Sciatic nerve (tissue), 2 donors: ENCODE measurements at places on chromosomes 3 and 15.

DNA sequence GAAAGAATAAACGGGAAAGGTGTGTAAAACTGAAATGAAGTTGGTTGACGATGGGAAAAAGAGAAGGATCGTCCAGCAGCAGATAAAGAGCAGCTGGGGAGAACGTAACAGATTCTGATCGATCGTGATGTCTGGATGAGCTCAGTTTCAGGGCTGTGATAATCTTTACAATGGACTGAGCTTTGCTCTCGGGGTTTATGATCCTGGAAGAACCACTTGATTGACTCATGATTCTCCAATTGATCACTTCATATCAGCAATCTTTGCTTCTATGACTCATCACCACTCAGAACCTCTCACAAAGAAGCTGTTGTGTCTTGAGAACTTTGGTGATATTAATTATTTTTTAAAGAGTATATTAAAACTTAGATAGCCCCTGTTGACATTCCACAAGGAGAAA lies 690.7 kb downstream of the TUSC7 start:
- no peak for DNase-seq

- no peak for DNase-seq
Observed at GRCh38 chr3:10428406-10429091, 76.8 kb downstream of the ATP2B2 start.

DNA sequence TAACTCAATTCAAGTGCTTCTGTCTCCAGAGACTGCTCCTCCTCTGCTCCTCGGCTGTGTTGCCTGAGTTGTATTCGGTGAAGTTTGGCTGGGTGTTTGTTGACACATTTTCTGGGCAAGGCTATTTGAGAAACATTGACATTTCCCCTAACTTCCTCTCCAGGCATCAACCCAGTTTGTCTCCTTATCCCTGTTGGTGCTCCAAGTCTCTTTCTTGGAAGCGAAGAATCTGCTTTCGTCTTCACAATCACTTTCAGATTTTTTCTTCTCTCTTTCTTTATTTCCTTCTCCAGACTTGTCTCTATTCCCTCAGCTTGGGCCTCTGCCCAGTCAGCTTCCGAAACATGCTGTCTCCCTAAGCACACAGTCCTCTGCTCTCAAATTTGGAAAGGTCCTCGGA lies 84.7 kb downstream of the ETV5 start:
- DNase-seq, result peak; percentile 77

- no peak for DNase-seq
Observed at GRCh38 chr3:15291589-15292541, 40.5 kb downstream of the SH3BP5 start.

DNA sequence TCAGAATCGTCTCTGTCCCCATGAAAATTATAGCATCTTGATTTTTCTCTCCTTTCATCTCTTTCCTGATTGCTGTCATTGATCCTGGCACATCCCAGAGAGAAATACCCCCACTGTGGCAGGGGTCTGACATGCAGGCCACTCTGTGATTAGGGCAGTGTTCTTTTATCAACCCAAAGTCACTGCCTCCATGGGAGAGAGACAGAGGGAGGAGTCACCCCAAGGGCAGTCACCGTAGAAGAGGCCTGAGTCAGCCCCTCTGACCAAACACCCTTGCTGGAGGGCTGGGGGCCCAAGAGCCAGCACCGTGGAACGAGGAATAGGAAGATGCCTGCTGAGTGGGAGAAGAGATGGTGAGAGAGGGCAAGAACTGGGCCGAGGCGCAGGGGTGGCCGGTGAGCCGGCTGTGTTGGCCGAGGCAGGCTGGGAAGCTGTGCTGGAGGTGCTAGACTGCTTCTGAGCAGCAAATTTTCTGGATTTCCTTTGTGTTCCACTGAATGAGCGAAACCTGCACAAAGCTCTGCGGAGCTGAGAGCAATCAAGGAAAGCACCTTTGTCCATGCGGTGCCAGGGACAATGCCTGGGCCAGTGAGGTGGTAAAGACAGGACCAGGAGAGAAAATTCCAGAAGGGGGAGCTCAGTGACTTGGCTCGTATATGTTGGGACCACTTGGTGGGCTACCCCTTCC lies 103.8 kb downstream of the ADCY5 start:
- DNase-seq, result no peak

DNA sequence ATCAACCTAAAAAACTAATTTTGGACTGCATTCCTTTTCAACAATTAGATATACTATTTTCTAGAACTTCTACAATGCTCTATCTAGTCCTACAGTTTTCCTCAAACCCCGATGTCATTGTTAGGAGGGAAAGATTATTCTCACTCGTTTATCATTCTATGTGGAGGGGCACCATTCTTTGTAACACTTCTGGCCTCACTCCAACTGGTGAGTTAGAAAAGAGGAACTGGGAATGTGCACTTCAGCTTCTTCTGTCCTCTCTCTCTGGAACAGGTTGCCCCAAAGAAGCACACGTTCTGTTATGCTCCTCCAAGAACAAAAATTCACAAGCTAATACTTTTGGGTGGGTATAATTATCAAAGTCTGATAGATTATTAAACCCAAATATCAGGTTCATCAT lies 137.9 kb downstream of the UACA start:
- DNase-seq, result no peak

- DNase-seq, result no peak
Observed at GRCh38 chr15:39670687-39671086, 89.8 kb downstream of the THBS1 start.

DNA sequence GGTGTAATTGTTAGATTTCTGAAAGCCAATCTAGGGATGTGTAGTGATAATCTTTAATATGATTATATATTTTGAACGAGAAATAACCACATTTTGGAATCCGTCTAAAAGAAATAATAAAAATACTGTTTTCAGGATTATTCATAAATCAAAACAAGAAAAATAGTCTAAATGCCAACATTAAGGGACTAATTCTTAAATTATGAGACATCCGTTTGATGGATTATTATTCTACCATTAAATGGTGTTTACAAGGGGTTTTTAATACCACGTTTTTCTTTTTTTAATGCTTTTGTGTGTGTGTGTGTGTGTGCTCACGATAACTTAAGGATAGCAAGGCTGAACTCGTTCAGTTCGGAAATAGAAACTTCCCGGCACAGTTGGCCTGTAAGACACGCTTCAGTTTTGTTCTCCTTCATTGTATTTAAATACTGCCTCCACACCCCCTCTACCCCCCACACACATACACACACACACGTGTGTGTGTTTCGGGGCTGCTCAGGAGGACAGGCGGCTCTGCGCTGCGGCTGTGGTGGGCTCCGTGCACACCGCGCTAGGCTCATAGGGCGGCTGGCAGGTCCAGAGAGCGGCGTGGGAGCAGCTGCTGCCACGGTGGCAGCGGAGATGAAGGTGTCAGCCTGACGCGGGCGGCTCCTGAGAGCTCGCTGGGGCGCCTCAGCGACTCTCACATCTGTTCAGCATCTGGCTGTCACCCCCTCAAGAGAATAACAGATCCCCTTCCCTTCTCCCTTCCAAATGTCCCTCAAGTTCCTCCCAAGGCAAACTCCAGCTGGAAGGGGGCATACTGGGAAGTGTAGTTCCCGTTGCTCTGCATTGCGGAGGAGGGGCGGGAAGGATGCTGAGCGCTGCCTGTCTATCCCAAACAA lies 23.0 kb upstream of the ANP32A start:
- no peak for DNase-seq

GRCh38 chr15:71691458-71692417 lies 118.6 kb upstream of the NR2E3 start:
- DNase-seq, result peak; percentile 67

GRCh38 chr15:99114511-99115299 lies 9.8 kb downstream of the SYNM start:
- DNase-seq, result peak; percentile 51

GRCh38 chr3:133276594-133276993 lies 123.3 kb upstream of the BFSP2 start:
- no peak for DNase-seq

DNA sequence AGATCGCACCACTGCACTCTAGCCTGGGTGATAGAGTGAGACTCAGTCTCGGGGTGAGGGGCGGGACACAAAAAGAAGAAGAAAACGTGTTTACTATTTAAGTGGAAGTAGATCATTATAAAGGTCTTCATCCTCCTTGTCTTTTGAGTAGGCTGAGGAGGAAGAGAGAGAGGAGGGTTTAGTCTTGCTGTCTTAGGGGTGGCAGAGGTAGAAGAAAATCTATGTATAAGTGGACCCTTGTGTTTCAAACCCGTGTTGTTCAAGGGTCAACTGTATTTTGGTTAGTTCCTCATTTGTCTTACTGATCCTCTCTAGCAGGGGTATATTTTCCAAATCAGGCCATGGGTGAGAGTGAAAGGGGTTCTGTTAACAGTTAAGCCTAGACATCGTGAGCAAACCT lies 40.1 kb downstream of the TRIM71 start:
- no peak for DNase-seq

DNA sequence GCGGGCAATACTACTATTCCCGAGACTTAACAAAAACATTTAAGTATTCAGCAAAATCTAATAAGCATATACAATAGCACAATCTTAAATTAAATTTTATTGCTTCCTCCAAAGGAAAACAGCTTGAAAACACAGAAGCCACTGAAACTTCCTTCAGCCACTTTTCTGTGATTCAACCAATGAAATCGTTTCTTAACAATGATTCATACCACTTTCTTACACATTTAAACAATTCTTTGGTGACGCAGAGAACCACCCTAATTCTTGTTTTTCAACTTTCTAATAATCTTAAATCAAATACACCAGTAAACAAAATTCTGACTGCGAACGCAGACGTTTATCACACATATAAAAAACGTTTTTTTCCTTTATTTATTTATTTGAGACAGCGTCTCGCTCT lies 4.1 kb downstream of the TJP1 start:
- no peak for DNase-seq

GRCh38 chr15:95489103-95489502 lies 841.4 kb upstream of the NR2F2 start:
- no peak for DNase-seq

GRCh38 chr15:62506217-62506805 lies 341.2 kb upstream of the C2CD4B start:
- no peak for DNase-seq

DNA sequence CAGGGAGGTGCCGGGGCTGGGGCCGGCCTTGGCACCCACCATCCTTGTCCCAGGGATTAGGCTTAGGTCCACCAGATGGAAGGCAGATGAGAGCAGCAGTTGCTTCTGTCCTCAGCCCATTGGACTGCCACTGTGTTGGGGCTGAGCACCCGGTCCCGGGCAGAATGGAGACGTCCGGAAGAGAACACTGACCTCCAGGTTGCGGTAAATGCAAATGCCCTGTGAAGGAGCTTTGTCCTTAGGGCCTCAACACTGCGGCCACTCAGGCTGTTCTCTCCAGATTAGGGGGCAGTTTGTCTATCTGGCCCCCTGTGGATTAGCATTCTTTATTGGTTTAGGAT lies at the start of gene SERINC4:
TSS of gene SERINC4 (minus strand) at position 276 of the 341 bp plus-strand sequence. CDS start at position 42, 234 bp downstream.
- no peak for DNase-seq

DNA sequence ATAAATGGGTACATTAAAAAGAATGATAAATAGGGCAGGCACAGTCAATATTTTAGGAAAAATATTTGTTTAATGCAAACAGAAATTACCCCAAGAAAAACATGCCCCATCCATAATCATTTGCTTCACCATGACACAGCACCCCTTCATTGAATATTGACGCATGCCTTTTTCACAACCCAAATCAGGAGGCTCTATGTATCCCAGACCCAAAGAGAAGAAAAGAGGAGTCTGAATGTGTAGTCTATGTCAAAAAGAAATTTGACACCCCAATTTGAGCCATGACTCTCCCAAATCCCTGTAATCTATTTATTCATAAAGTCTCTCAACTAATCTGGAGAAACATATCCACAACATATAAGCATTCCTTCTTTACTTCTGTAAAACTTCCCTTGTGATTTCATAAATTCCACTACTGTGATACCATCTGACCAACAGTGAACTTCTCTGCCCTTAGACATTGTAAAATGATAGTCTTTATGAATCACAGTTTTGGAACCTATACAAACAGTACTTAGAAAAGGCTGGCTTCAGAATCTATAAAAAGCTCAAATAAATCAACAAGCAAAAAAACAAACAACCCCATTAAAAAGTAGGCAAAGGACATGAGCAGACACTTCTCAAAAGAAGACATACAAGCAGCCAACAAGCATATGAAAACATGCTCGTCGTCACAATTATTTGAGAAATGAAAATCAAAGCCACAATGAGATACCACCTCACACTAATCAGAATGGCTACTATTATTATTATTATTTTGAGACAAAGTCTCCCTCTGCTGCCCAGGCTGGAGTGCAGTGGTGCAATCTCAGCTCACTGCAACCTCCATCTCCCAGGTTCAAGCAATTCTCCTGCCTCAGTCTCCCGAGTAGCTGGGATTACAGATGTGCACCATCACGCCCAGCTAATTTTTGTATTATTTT lies 53.4 kb upstream of the XRN1 start:
- DNase-seq, result no peak

DNA sequence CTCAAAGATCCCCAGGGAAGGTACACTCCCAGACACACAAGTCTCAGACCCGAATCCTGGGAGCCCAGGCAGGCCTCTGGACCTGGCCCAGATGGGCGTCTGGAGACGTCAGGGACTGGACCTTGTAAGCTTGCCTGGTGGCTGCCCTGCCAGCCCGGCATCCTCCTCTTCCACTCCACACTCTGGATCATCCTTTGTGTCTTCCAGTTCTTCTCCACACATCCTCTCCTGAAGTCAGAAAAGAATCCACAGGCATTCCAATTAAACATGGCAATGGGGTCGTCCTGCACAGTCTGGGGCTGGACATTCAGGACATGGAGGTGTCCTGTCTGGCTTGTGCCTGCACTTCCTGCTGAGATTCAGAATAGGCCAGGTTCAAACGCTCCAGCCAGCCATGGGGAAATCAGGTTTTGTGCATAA lies 208.8 kb upstream of the IGF1R start:
- DNase-seq, result no peak

DNA sequence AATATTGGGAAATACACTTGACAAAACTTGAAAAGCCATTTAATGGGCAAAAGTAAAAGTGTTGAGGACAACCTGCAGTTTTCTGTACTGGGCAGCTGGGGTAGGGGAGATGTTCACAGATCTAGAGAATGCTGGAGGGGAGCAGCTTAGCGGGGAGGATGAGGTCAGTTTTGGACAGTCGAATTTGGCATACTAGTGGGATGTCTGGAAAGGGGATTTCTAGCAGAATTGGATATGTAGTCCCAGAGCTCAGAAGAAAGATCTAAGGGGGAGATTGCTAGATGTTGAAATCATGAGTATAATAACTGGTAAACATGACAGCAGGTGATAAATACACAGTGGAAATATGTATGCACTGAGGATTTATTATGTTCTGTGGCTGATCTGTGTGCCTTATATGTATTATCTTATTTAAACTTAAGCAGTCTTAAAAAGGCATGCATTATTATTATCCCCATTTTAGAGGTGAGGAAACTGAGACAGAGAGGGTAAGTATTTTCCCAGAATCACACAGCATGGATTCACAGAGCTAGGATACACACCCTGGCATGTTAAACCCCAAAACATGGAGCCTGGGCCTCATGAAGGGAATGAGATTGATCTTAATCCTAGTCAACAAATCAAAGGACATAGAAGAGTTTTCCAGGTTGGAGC lies 42.7 kb downstream of the TLNRD1 start:
- DNase-seq, result no peak

GRCh38 chr15:42108189-42108588 lies 13.8 kb upstream of the PLA2G4D start:
- no peak for DNase-seq
